Left kidney (tissue), 8 donors: ENCODE measurements at places on chromosomes 2 and 18. TPM values are rescaled to one million over a fixed set of nuclear protein-coding genes. Genes with fewer than 3 reads are reported as not detected.

IER3IP1 gene
- polyA plus RNA-seq = 36.3 TPM

AMER3 gene
- polyA plus RNA-seq = 0.03 TPM

GRCh38 chr2:127560931-127561280 is 25.4 kb downstream of the MYO7B start:
- DNase-seq = no peak

GRCh38 chr2:219261024-219261855 is 7.5 kb upstream of the TUBA4A start:
- no peak for DNase-seq

GRCh38 chr2:178855151-178855550 is 47.9 kb upstream of the TTN start:
- no peak for DNase-seq

SERPINB10 gene
- polyA plus RNA-seq = 0.27 TPM

CFC1 gene
- not detected for polyA plus RNA-seq

- peak; percentile 50 for DNase-seq
These were observed 54.5 kb downstream of the SKA1 start for GRCh38 chr18:50429207-50429948.

UPP2 gene
- 11.2 TPM for polyA plus RNA-seq
